ENCODE measurements at places on chromosomes 11 and 22.
A peak's percentile ranks its signal among the peaks of the same experiment; 100 is the strongest.

DNA sequence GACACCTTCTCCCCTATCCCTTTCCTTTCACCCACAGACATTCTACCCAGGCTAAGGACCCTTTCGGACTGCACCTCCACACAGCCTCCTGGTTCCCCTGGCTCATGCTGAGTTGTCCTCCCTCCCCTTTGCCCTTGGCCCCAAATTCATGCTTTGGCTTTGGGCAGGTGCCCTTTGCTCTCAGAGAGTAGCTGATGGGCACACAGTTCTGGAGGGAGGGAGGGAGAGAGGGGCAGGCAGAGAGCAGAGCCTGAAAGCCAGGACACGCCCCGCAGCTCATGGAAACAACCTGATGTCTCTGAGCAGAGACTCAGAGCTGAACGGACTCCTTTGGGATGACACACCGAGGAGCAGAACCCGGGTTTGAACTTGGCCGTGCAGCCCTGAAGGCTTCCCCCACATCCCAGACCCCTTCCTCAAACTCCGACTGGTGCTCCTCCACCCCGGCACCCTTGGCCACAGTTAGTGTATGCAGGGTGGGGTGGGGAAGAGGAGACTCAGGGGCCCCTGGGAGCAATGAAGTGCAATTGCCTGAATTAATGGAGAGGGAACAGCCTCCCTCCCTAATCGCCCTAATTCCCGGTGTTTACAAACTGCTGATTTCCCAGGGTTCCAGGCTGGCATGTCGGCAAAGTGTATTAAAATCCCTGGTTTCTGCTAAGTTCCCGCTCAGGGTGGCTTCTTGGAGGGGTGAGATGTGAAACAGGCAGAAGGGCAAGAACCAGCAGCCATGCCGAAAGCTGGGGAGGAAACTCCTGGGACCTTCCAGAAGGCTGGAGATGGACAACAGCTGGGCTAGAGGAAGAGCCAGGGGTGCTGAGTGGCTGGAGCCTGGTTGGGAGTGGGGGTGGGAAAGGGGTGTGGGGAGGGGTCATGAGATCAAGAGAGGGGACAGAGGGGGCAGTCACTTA lies 71.2 kb upstream of the SHISAL1 start:
- no peak for DNase-seq

- DNase-seq: no peak
Observed at GRCh38 chr11:32916994-32917393, 24.4 kb downstream of the QSER1 start.

- peak; percentile 72 for DNase-seq
Observed at GRCh38 chr11:118171269-118172062, 5.0 kb downstream of the SCN2B start.

- DNase-seq: no peak
Observed at GRCh38 chr11:68411501-68411991, 49.0 kb upstream of the PPP6R3 start.

DNA sequence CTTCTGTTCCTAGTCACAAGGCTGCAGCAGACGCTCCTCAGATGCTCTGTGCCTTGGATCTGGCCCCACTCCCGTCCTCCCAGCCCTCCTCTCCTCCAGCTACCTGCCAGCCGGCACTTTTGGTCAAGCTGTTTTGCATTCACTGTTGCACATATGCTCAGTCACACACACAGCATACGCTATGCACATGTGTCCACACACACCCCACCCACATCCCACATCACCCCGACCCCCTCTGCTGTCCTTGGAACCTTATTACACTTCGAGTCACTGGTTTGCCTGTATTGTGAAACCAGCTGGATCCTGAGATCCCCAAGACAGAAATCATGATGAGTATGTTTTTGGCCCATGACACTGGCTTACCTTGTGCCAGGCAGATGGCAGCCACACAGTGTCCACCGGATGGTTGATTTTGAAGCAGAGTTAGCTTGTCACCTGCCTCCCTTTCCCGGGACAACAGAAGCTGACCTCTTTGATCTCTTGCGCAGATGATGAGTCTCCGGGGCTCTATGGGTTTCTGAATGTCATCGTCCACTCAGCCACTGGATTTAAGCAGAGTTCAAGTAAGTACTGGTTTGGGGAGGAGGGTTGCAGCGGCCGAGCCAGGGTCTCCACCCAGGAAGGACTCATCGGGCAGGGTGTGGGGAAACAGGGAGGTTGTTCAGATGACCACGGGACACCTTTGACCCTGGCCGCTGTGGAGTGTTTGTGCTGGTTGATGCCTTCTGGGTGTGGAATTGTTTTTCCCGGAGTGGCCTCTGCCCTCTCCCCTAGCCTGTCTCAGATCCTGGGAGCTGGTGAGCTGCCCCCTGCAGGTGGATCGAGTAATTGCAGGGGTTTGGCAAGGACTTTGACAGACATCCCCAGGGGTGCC lies 109.8 kb downstream of the BCR start:
- peak; percentile 38 for DNase-seq

GRCh38 chr11:9126636-9127035 lies 35.2 kb upstream of the SCUBE2 start:
- DNase-seq: no peak
